ENCODE measurements at places on chromosomes 2 and 18.

GRCh38 chr18:53056064-53056463, 716.1 kb downstream of the DCC start:
- no peak for DNase-seq

GRCh38 chr2:27407798-27408491, 1.4 kb downstream of the PPM1G start:
- peak; percentile 71 for DNase-seq

DNA sequence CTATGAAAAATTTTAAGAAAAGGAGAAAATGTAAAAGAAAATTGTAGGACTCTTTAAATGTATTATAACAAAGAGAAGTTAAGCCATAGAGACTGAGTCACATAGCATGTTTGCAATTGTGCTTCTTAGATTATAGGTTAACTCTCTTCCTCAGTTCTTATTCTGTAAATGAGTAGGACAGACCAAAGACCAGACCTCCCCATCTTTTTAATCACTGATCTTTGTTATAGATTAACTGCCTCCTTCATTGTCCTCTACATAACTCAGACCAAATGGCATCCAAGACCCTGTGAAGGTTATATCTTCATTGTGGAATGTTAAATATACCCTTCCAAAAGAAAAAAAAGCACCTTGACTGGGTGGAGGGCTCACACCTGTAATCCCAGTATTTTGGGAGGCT, 316.9 kb upstream of the LRRTM4 start:
- no peak for DNase-seq

DNA sequence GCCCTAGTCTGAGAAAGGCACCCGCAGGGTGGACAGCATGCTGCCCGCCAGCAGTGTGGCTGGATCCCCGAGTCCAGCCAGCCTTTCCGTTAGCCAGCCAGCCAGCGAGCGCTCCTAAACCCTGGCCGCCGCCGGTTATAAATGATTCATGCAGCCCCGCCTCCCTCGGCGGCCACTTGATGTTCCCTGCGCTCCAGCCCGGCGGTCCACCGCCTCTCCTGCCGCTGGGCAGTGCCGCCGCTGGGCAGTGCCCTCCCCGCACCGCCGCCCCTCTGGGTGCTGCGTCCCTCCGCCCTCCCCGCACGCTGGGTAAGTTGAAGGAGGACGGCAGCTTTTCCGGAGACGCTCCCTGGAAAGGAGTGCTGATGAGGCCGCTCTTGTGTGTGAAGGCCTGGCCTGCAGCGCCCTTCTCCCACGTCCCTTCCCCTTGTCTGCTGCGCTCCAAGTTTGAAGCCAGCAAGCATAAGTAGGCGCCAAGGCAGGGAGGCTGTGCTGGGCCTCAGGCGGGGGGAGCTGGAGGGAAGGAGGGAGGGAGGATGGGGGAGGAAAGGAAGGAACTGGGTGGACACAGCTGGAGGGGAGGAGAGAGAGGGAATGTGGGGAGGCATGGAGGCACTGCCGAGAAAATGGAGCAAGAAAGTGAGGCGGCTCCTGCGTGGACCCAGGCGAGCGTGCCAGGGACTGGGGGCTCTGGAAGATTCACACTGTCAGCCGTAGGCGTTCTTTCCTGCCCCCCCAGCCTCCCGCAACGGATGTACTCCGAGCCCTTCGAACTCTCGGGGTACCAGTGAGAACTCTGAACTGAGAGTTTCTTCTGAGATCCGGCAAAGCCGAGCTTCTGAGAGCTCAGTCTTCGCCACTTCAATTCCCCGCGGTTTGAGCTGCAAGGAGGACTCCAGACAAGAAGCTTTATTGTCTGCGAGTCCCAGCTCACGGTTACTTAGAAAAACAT, 131.9 kb downstream of the GLI2 start:
- DNase-seq = peak; percentile 89

DNA sequence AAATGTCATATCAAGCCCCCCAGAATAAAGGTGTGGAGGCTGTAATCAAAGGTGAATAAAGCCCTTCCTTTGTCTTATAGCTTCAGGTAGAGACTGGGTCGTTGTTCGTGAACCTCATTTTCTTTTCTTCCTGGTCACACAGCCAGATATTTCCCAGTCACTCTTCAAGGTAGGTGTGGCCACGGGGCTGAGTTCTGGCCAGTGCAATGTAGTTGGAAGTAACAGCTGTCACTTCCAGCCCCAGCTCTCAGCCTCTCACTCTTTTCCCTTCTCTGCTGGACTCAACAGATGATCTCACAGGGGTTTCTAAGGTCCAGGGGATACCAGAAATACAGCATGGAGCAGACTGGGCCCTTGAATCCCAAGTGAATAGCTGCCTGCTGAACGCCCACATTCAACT, 15.8 kb upstream of the TRPM8 start:
- no peak for DNase-seq

DNA sequence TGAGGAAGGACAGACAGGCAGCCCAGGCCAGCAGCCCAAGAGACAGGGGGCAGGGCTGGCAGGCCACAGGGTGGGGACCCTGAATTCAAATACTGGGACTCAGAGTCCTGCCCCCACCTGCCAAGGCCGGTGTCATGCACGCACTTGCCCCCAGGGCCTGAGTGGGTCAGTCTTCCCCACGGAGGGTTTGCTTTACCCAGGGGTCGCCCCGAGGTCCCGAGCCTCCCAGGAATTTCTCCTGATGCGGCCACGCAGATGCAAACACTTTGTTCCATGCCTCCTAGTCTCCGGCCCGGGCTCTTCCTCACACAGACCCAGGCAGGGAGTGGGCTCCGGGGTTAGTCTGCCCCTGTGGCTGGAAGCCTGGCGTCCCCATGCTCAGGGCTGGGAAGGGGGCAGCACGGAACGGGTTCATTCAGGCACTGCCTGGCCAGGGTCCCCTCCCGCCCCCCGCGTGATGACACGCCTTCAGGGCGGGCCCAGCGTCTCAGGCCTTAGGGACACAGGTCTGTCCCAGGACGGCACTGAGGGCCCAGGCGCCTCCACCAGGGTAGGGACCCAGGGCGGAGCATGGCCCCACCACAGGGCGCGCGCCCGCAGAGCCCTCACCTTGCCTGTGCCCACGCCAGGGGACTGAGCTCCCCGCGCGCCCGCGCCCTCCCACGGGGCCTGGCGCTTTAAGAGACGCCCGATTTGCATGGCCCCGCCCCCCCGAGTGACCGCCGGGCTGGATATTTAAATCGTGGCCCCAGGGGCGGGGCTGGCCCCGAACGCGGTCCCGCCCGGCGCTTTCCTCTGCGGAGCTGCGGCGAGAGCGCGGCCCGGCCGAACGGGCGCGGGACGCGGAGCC, at the start of gene SNED1:
Gene SNED1, plus strand, starts transcription at position 763 of the 850 bp plus-strand sequence. CDS start 220 bp downstream, outside the sequence.
- peak; percentile 89 for DNase-seq

Measured in eye (tissue), 1 donor.